ENCODE measurements at places on chromosomes 7 and 10.

DNA sequence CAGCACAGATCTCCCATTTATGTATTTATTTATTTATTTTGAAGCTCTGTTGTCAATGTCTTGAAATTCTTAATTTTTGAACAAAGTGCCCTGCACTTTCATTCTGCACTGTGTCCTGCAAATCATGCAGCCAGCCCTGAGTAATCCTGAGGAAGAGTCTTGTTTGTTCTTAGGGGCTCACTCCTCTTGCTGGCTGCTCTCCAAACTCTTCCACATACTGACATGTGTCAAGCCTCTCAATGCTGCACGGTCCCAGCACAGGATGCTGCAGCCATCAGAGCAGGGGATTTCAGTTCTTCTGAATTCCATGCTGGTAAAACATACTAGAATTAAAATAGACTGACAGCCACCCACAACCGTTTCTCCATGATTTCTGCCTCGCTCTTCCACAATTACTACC lies 207.2 kb downstream of the PARD3 start:
- no peak for DNase-seq

DNA sequence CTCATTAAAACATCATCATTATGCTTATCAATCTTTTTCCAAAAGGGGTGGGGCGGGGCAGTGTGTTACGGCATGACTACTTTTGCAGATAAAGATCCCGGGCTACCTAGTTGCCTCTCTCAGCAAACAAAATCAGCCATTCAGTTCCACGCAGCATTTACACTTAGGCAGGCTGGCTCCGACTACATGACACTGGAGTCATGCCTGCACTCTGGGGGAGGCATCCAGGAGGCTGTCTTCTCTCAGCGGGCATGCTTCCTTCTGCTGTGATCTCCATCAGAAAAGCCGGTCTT lies 193.9 kb upstream of the TCF7L2 start:
- no peak for DNase-seq

DNA sequence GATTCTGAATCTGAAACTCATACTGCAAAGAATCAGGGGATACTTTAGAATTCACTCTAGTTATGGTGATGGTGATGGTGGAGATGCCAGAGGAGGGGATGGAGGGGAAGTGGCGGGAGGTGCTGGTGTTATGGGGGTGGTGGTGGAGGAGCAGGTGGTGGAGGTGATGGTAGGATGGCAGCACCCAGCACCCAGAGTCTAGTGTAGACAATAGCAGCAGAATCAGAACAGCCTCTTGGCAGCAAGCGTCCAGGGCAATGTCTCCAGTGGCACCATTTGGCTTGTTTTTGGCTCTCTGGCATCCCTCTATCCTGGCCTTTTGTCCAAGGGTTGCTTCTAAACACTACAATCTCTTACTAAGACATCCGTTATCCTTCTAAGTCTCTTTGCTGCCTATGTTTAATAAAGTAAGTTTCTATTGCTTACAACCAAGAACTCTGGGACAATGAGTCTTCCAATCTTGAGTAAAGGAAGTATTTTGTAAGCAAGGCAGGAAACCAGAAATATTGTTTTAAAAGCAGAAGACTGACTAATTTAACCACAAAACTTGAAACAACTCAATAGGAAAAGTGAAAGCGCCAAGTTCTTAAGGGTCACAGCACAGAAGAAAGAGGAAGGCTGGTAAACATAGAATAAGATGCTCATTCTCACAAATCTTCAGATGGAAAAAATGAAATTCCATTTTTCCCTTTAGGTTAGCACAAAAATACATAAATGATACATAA lies 42.4 kb upstream of the GDF10 start:
- no peak for DNase-seq

GRCh38 chr10:74862625-74863024 lies 36.2 kb downstream of the KAT6B start:
- no peak for DNase-seq

DNA sequence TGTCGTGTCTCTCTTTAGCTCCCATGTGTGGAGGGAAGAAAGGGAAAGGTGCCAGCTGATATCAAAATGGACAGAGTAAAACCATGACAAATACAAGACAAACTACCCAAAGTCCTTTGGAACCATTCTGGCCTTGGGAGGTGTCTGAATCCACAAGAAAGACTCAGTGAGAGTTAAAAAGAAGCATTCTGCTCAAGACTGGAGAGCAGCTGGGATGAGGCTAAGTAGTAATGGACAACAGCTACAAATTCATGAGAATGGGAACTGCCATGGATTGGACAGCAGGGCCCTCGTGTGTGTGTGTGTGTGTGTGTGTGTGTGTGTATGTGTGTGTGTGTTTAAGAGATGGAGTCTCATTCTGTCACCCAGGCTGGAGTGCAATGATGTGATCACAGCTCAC lies 39.6 kb upstream of the MYL10 start:
- DNase-seq = no peak

DNA sequence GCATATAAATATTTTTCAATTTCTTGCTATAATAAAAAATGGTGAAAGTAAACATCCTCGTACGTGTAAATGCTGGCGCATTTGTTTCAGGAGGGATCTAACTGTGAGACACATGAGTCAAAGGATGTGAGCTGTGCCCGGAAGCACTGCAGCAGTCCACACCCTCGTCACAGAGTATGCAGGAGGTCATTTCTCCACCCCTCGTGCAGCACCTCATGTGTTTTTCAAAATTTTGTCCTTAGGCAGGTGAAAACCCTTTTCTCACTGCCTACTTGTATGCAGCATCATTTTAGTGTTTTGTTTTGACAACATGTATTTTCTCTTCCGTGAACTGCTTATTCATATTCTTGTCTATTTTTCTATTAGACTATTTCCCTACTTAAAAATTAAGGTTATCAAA lies 162.7 kb downstream of the AVL9 start:
- no peak for DNase-seq

DNA sequence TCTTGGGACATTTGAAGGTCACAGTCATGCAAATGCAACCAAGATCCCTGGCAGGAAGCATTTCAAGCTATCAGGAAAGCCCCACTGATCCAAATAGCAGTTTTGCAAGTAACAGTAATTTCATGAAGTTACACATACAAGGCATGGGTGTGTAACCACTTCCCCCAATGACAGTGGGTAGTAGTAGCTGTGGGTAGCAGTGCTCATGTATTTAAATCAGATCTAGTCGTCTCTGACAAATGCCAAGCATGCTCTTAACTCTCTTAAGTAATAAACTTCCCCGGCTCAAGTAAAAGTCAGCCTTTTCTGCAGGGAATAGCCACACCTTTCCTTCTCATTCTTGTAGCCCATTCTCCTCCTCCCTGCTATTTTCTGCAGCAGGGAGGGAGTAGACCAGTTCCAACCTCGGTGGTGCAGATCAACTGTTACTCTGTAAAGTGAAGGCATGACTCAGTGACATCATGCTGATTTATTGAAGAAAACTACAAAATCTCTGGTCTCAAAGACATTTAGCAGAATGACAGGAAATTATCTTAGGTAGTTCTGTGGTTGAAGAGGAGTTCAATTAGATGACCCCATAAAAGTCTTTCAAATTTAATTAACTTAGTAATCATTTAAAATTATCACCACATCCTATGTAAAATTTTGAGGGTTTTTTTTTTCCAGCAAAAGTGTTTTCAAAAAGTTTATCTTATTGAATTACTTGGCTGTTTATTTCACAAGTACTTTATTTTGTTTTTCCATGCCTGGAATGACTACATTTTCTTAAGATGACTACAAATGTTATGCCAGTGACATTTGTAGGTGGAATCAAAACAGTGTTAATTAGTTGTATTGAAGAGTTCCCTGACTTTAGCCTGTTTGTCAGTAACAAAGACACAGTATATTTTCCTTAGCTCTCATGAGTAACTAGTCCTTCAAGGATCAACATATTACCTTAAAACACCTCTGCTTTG lies 568.3 kb downstream of the INHBA start:
- no peak for DNase-seq

GRCh38 chr7:13880789-13881188 lies 108.7 kb downstream of the ETV1 start:
- DNase-seq = no peak

Data from stimulated activated CD4-positive, alpha-beta T cell treated with anti-CD3 and anti-CD28 coated beads, Interleukin-1b, Interleukin-23, amount 100 ng/mL, for 1 hour (primary cell).